ENCODE measurements at places on chromosomes 3 and 15.

- DNase-seq, result no peak
Observed at GRCh38 chr3:45591547-45592040, 3.0 kb upstream of the LIMD1 start.

DNA sequence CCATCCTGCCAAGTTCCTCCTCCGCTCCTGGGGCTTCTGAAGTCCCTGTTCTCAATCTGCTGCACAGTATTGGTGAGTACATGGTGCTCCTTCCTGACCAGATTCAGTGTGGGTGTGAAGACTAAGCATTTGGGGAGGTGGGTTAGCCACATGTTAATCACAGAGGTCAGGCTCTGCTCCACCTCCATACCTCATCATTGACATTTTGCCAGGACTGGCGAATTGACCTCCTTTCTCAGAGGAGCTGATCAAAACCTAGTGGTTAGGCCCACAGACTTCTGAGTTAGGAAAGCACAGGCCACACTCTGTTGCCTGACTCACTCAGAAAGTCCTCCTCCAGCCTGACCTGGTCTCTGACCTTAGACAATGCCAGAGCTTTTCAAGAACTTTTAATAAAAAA, 8.4 kb upstream of the RPS17 start:
- no peak for DNase-seq

DNA sequence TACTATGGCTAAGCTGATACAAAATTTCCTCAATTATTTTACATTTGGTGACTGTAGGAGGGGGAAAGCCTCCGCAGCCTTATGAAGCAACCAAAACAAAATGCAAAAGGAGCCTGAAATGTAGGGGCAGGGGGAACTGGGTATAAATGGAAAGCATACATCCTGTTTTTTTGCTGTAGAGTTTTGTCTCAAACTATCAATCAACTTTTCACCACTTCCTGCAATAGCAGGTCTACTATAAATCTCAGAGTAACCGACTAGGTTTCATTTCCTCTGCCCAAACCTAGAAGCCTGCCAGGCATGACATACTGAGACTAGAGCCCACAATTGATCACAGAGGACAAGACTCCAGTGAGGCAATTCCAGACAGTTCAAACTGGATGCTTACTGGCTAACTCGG, 91.3 kb downstream of the SHQ1 start:
- DNase-seq, result no peak

DNA sequence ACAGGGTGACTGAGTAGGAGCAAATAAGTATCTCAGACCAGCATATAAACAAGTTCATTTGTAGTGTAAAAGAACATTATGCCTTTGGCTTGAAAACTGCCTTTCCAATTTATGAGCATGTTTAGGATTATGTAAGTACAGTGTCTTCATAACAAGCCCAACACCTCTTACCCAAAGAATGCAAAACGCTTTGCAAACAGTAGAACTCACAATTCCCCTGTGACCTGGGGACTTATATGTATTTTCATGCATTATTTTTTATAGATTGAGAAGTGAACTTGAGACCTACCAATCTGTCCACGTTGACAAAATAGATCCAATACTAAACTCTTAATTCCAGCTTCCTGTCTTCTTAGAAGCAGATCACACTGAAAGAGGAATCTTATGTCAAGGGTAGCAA, 202.1 kb downstream of the TP63 start:
- DNase-seq, result no peak

DNA sequence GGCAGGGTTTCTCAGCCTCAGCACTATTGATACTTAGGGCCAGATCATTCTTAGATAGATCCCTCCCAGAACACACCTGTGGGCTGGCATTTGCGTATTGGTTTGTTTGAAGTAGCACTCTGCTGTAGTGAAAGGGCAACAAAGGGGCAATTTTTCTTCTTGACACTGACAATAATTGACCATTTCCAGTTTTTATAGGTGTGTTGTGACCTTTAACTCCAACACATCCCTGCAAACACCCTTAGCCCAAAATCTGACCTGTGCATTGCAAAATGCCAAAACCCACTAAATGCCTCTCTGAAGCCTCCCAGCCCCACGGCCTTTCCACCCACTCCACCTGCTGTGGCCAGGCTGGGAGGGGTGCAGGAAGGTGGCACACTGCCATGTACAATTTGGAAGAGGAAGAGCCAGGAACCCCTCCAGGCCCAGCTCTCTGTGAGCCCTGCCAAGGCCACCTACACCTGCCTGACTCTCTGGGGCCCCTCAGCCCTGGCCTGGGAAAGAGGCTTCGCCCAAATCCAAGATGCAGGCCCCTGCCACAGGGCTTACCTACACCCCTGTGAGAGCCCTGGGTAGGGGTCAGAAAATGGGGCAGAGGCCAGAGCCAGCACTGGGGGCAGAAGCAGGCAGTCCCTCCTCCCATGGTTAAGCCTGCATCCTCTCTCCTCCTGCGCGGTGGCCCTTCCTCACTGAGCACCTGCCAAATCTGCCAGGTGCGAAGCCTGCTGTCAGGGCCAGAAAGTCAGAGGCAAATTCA, 9.6 kb upstream of the CYP11A1 start:
- no peak for DNase-seq

GRCh38 chr3:1235526-1236120, 142.8 kb downstream of the CNTN6 start:
- no peak for DNase-seq

DNA sequence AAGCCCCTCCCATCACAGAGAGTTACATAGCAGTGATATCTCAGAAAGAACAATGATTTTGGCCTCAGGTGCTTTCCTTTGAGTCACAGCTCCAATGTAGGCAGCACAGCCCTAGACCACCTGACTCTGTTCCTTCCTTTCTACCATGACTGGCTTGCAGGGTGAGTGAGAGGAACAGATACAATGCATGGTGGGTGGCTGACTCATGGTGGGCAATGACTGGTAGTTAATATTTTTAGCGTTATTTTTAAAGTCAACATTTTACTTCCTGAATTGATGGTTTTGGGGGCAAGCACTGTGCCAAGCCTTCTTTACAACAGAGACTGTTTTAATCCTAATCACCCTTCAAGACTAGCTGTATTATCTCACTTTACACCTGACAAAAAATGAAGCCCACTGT, 32.8 kb upstream of the ST3GAL6 start:
- no peak for DNase-seq

DNA sequence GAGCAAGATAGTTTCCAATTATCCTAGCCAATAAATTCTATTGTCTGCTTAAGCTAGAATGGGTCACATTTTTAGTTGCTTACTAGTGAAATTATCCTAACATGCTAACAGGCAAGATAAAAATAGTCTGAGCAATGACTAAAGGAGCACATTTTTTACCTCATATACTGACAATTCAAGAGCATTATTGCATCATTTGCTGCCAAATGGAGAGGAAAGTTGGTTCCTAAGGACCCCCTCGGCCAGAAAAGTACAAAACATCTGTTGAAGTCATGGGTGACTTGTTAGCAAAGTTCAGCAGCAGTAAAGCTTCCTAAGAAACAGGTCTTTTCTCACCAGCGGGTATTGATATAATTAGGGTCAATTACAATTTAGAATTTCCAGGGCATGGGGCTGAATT, 1001.0 kb downstream of the FHIT start:
- no peak for DNase-seq

DNA sequence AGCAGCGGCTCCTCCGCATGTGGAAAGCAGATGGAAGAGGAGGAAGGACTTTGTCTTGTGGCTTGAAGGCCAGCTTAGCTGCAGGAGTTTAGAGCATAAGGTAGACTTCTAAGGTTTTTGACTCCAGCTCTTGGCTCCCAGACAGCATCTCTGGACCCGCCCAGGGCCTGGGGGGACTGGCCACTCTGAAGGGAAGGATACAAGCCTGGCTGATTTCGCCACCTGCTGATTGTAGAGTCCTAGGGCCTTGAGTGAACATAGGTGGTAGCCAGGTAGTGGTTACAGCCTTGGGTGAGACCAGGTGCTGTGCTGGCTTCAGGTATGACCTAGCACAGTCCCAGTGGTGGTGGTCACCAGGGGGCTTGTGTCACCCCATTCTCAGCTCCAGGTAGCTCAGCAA, 48.4 kb upstream of the RPL35A start:
- DNase-seq, result no peak

GRCh38 chr15:25226360-25226759, 212.5 kb downstream of the UBE3A start:
- no peak for DNase-seq

- DNase-seq, result no peak
Observed at GRCh38 chr3:126160243-126161210, 19.9 kb downstream of the ALDH1L1 start.

- DNase-seq, result no peak
Observed at GRCh38 chr3:35737934-35738706, 98.8 kb downstream of the ARPP21 start.

DNA sequence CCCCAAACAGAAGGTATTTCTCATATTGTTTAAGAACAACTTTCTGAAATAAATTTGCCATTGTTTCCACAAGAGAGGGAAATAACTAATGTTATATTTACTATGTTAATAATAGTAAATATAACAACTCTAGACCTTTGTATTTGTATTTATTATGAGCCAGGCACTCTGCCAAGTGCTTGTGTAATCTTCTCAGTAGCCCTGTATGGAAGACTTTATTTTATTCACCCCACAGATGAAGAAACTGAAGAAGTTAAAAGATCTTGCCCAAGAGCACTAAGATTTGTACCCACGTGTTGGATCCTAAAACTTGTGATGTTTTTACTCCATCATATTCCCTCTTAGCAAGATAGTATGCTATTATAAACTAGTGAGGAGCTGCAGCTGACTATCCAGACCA, 12.0 kb upstream of the GNB4 start:
- no peak for DNase-seq

DNA sequence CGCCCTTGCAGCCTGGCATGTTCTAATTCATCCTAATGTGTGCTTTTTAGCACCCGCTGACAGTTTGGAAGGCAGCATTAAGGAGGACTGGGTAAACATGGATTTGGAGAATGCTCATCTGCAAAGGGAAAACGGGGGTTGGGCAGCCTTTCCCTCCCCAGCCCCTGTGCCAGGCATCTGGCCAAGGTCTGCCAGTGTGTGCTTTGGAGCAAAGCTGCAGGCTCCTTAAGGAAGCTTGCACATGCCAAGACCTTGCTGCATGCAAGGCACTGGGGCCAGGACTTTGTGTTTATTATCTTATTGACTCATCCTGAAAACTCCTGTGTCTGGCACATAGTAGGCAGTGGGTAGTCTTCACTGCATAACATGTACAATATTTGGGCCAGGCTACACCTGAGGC, 20.1 kb downstream of the FAM3D start:
- DNase-seq, result no peak

DNA sequence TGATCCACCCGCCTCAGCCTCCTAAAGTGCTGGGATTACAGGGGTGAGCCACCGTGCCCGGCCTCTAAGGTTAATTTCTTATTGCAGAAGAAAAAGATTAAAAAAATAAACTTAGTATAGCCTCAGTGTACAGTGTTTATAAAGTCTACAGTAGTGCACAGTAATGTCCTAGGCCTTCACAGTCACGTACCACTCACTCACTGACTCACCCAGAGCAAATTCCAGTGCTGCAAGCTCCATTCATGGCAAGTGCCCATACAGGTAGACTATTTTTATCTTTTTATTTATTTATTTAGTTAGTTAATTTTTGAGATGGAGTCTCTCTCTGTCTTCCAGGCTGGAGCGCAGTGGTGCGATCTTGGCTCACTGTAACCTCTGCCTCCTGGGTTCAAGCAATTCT, 3.2 kb upstream of the FLNB start:
- DNase-seq, result no peak

- no peak for DNase-seq
Observed at GRCh38 chr3:132342183-132342582, 25.0 kb downstream of the ACP3 start.

- DNase-seq, result no peak
Observed at GRCh38 chr15:83943849-83944404, 290.0 kb downstream of the ADAMTSL3 start.

DNA sequence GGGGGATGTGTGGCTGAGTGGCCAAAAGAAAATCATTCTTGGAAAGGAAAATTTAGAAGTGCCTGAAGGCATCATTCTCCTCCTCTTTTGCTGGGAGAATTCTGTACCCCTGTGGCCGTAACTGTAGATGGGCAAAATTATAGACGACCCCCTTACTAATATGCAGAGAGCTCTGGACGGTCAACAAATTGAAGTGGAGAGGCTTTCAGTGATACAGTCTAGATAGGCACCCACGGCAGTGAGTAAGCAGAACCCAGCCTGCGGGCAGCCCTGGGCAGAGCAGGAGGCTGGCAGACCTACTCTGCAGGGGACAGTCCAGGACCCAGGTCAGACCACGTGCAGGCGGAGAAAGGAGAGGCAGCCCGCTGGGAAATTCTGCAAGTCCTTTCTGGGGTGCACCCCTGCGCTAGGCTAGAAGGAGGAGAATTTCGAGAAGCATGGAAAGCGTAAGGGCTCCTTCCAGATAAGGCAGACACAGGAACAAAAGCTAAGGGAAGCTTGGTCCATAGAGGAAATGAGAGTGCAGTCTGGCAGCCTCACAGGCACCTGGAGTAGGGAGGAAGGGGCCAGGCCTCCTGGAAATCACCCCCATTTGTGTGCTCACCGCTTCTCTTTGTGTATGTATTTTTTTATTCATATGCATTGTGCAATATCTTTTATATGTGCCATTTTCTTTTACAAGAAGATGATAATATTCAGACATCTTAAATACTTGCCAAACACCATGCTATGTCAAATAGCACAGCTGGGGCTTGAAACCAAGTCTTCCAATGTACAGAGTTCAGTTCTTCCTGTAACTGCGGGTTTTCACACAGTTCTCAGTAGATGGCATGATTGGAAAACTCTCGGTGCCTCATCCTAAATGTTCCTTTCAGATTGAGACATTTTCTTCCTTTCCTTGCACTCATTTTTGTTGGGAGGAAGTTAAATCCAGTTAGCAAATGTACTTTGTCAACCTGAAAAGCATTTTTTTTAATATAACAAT, 40.2 kb downstream of the LRRK1 start:
- no peak for DNase-seq

GRCh38 chr3:191922570-191922969, 461.6 kb downstream of the PYDC2 start:
- DNase-seq, result no peak

DNA sequence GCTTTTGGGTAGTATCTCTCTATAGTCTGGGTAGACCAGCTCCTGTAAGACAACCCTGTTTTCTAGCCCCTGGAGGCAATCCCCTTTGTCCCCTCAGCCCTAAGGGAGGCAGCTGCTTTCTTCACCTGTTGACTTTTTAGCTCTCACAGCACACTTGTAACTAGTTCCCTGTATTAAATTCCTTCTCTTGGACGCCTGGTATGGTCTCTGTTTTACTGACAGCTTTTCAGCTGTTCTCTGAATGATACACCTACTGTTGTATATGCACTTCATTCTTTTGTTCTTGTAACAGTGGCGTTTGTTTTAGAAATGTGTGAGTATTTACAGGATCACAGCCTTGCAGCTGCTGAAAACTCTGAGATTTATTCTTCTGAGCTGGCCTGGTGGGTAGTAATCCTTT, 413.0 kb upstream of the RBMS3 start:
- DNase-seq, result no peak

- DNase-seq, result no peak
Observed at GRCh38 chr3:125051715-125052581, 3.8 kb downstream of the HEG1 start.

- DNase-seq, result no peak
Observed at GRCh38 chr3:78908236-78908635, 859.6 kb downstream of the ROBO1 start.

- no peak for DNase-seq
Observed at GRCh38 chr3:7194071-7194835, 333.3 kb downstream of the GRM7 start.

GRCh38 chr3:187689984-187690383, 12.4 kb downstream of the RTP2 start:
- no peak for DNase-seq
